ENCODE measurements at places on chromosomes 3 and 15.

DNA sequence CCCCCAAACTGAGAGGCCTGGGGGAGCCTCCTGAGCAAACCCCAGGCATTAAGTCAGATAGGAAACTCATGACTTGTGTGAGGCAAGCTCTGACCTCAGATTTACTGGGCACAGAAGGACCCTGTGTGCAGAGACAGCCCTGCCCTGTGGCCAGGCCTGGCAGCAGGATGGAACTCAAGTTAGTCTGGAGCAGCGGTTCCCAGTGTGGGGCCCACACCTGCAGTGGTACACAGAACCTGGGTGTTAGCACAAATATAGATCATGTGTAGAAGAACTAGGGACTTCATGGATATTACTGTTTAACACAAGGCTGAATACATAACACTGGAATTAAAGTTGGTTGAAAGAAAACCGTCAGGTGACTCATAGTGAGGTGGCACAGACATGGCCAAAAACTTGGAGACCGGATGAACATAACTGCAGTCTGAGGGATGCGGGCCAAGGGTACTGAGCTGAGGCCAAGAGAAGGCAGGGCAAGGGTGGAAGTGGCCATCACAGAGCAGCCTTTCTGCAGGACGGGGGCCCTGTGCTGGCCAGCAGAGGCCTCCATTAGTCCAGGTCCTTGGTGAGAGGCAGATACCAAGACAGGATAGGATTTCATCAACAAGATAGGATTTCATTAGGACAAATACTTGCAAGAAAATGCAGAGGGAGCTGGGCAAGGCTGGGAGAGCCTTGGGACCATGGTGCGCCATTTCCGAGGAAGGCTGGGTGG is 40.9 kb downstream of the IRAK2 start:
- DNase-seq = no peak

- no peak for DNase-seq
Measured at GRCh38 chr3:9422712-9423424, 25.5 kb downstream of the SETD5 start.

GRCh38 chr3:50128001-50128400 is 27.1 kb upstream of the SEMA3F start:
- DNase-seq = no peak

DNA sequence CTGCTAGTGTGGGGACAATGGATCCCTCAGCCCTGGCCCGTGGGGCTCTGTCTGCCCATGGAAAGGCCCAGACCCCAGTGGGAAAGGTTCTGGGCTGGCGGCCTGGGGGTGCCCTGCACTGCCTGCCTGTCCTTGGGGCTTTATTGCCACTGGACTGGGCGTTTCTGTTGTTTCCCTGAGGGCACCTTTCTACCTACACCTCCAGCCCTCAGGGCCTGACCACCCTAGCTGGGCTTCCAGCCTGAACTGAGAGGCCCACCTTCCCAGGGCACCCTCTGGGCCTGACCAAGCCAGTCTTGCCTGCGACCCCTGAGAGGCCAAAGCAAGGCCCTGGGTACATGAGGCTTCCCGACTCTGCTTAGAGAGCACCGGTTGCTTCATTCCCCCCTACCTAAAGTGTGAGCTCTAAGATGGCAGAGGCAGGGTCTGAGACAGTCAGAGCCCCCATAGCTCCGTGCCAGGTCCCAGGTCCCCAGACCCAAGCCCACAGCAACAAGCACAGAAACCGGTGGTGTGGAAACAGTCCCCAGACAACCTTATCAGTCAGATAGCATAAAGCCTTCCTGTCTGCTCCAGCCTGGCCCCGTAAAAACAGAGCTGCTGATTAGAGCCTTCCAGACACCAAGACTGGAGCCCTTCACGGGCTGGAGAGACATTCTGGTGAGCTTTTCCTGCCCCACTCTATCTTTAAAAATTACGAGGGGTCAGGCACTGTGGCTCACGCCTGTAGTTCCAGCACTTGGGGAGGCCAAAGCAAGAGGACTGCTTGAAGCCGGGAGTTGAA is 102.8 kb downstream of the CHSY1 start:
- no peak for DNase-seq

DNA sequence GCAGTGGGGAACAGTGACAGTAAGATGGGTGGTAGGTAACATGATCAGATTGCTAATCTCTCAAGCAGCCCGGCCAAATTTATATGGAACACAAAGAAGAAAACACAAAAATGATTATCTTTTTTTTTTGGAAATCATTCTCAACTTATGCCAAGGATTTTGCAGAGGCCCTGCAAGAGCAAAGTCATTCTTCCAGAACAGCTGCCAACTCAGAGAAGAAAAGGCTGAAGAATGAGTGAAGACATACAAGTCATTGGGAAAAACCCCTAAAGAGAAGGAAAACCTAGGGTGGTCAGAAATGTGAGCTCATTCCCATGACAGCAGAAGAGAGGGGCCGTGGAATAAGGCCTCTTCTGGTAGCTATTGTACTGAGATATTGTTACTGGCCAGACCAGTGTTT is 246.7 kb downstream of the SHOX2 start:
- DNase-seq = no peak

GRCh38 chr3:15861163-15861562 is 63.4 kb upstream of the ANKRD28 start:
- DNase-seq = no peak

GRCh38 chr3:112681822-112682325 is 40.9 kb upstream of the CCDC80 start:
- no peak for DNase-seq

DNA sequence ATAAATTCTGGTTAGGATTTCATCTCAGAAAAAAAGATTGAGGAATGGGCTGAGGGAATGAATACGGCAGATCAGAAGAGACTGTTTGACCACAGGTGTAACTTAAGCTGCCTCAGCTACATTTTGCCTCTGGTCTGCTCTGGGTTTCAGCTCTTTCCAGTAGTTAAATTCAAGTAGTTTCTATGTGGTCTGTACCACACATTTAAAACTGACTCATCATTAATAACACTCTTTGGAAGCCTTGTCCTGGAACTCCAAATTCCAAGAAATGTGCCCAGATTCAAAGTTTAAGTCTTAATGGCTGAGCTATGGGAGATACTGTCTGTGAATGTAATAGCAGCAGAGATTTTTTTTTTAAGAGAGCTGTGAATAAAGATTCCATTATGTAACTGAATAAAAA is 133.1 kb upstream of the IGSF10 start:
- DNase-seq = no peak

DNA sequence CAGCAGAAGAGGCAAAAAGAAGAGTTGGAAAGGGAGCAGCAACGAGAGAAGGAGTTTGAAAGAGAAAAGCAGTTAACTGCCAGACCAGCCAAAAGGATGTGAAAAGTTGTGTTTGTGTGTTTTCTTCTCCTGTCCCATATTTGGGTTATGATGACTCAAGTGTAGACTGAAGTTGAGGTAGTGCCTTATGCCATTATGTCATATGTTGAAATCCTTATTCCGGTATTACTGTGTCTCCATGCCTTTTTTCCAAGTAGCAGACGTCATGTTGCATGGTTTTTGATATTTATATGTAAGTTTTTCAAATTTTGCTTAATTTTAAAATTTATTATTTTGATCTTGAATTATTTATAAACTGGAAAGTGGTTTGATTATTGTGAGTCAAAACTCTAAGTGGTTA is 19.2 kb downstream of the BLOC1S6 start:
- DNase-seq = no peak

All from activated CD8-positive, alpha-beta T cell treated with anti-CD3 and anti-CD28 coated beads, Interleukin-2, amount 10 ng/mL, durations not matched to agents 7 days and 5 days (primary cell).